ENCODE measurements at places on chromosomes 3 and 15.
A peak's percentile ranks its signal among the peaks of the same experiment; 100 is the strongest.

GRCh38 chr15:44147636-44148035 lies 47.4 kb downstream of the FRMD5 start:
- DNase-seq: no peak

- no peak for DNase-seq
These were observed 43.6 kb upstream of the CHRNB4 start for GRCh38 chr15:78684657-78685056.

DNA sequence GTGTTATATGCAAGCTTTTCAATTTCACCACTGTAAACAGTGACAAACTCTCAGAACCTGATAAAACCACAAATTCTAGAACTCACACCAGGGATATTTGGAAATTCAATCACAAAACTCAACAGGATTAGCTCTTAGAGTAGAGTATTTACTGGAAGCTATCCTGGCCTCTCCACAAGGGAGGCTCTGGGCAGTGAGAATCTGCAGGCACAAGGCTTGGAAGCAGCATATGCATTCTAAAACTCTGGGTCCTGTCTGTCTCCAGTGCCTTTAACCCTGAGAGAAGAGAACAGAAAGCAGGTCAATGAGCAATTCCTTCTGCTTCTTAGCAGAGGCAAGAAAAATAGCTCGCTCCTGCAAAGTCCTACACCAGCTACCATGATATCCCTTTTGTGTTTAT lies 23.4 kb downstream of the PLSCR4 start:
- no peak for DNase-seq

- DNase-seq: no peak
These were observed at the start of gene CORO2B for GRCh38 chr15:68578980-68579935. CORO2B (plus strand) TSS chr15:68578993; CDS start chr15:68579263, 270 bp downstream.

GRCh38 chr15:32784581-32784980 lies 66.8 kb downstream of the GREM1 start:
- DNase-seq: no peak

DNA sequence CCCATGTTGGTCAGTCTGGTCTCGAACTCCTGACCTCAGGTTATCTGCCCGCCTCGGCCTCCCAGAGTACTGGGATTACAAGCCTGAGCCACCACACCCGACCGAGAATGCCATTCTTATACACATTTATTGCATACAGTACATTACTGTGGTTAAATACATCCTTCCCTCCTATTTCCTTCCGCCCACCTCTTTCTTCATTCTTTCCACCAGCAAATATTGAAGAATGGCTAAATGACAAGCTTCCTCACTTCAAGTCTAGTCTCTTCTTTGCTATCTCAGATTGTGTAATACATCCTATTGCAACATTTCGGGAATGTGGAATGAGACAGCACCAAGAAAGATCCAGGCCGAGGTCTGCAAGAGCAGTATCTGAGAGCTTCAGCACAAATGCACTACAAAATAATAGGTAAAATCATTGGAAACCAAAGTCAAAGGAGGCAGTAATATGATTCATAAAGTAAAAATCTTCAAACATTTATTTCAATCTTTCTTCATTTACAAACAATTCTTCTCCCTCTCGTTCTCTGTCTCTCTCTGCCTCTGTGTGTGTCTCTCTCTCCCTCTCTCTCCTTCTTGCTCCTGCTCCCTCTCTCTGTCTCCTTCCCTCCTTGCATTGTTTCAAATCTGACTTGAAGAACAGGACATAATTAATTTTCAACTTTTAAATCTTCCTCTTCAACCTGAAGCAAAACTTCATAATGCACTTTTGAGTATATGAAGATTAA lies 94.7 kb upstream of the TGFBR2 start:
- DNase-seq: peak; percentile 90

GRCh38 chr3:139295040-139295439 lies 48.8 kb upstream of the MRPS22 start:
- no peak for DNase-seq

DNA sequence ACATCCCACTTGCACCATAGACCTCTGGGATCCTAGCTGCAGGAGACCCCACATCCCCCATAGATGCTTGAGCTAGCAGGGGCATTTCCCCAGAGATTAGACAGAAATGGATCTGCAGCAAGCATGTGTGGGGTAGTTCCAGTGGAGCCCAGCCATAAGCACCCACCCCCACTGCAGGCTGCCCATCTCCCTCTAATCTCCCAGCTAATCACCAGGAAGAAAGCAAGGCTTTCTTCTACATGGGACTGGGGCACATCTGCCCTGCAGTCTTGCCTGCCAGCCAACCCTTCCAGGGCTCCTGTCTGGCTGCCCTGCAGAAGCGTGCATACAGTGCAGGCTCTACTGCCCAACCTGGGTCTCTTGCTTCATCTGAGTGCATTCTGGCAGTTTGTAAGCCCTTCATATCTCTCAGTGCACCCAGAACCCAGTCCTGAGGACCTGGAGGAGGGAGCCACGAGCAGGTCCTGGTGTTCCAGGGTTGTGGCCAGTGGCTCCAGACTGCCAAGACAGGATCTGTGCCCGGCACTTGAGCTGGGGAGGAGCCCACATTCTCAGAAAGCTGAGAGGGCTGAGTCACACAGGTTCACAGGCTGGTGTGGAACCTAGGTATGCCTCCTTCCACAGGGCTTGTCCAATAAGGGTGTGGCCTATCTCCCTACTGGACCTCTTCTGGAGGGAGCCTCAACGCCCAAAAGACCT lies 49.9 kb upstream of the IGSF11 start:
- DNase-seq: no peak

- DNase-seq: no peak
These were observed 4.1 kb downstream of the EFCAB12 start for GRCh38 chr3:129424185-129424841.

GRCh38 chr3:59380146-59380545 lies 330.3 kb upstream of the CFAP20DC start:
- DNase-seq: no peak

DNA sequence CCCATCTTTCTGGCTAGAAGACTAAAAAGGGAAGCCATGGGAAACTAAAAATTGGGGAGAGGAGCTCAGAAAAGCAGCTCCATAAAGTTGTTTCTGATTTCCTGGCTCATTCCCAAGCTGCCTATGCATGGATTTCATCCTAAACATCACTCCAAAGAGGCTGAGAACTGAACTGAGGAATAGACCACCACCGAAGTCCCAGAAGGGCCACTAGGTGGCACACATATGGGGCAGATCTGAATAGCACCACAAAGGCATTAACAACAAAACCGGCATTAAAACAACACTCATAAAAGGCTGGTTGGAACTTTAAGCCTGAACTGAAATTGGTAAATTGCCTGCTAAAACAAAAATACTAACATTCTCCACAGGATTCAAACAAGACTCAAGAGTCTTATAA lies 106.3 kb downstream of the PLD1 start:
- peak; percentile 7 for DNase-seq

GRCh38 chr3:54133196-54133595 lies 10.8 kb downstream of the CACNA2D3 start:
- DNase-seq: no peak

DNA sequence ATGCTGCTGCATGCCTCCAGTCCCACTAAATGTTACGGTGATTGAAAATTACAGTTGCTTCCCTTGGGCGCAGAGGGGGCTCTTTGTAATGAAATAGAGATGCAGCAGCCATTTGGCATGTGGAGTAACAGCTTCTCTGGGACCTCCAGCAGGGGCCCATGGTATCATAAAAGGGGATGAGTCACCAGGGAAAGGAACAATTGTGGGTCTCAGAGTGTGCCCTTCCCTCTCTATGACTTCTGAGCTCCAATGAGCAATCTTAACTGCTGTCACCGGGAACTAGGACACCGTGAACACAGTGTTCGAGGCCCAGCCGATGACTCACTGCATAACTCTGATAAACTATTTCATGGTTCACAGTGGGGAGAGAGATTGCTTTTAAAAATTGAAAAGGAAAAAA lies 164.8 kb upstream of the NUDT16 start:
- DNase-seq: no peak

- DNase-seq: no peak
These were observed 209.2 kb downstream of the NSUN3 start for GRCh38 chr3:94272016-94272415.

- DNase-seq: no peak
These were observed 49.7 kb upstream of the FRMD4B start for GRCh38 chr3:69435274-69436265.

- DNase-seq: no peak
These were observed 4.4 kb downstream of the ALPK3 start for GRCh38 chr15:84821501-84822021.

- no peak for DNase-seq
These were observed 988 bp upstream of the CHSY1 start for GRCh38 chr15:101252836-101253235.

DNA sequence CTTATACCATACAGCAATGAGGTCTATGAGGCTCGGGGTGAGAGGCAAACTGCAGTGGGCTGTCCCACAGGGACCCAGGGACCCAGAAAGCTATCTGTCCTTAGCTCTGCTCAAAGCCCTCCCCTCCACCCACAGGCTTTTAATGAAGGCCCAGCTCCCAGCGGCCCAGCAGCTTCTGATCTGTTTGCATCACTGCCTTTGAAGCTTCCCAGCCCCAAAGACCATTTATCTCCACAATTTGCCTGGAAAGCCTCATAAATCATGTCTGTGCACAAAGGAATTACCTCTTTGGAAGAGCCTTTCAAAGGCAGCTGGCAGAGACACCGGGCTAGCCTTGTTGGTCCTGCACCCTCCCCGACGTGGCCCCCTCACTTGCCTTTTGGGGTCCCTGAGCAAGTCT lies 123.9 kb downstream of the RAB11A start:
- DNase-seq: no peak

GRCh38 chr15:57667171-57667849 lies 39.2 kb upstream of the POLR2M start:
- no peak for DNase-seq

DNA sequence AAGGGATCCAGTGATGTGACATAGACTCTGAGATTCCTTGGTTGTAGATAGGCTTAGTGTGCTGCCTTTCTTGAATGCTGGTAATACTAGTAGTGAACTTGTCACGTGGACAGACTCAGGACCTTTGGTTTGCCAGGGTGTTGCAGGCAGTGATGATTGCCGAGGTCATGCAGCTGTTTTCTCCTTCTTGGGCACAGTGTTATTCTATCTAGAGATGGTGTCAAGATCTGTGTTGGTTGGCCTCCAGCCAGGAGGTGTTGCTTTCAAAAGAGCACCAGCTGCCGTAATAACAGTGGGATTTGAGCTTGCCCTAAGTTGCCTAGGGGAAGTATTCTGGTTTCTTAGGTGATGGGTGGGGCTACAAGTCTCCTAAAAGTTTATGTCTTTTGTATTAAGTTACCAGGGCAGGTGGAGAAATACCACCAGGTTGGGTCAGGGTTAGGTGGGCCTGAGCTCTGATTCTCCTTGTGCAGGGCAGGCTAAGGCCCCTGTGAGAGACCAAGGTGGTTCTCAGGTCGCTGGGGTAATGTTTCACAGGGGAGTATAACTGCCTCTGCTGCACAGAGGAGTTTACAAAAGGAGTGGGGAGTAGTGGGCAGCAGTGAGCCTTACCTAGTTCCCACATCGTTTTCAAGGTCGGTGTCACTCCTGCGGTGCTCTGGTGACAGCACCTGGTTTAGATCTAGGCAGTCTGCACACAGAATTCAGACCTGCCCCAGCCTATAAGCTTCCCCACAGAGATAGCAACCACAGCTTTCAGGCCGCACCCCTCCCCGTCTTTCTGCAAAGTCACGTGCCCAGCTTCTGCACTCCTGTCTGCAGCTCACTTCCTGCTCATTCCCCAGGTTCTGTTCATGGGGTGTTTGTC lies 350.3 kb downstream of the DOCK3 start:
- no peak for DNase-seq

GRCh38 chr3:133829310-133829707 lies 23.7 kb downstream of the SRPRB start:
- DNase-seq: no peak

- DNase-seq: no peak
These were observed 63.5 kb downstream of the HACD2 start for GRCh38 chr3:123521179-123521969.

DNA sequence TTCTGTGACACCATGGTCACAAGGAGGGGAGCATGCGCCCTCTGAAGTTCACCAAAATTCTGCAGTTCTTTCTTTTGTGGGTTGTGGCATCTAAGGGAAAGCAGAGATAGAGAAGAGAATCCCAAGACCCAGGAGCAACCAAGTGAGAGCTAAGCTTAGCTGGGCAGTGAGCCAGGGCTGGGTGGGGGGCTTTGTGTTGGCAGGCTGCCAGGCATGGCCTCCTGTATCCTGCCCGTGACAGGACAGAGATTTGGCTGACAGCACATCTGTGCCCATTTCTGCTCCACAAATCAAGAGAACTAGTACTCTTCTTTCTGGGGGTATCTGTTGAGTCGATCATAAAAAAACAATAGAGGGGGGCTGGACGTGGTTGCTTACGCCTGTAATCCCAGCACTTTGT lies 66.2 kb downstream of the NMNAT3 start:
- DNase-seq: no peak

DNA sequence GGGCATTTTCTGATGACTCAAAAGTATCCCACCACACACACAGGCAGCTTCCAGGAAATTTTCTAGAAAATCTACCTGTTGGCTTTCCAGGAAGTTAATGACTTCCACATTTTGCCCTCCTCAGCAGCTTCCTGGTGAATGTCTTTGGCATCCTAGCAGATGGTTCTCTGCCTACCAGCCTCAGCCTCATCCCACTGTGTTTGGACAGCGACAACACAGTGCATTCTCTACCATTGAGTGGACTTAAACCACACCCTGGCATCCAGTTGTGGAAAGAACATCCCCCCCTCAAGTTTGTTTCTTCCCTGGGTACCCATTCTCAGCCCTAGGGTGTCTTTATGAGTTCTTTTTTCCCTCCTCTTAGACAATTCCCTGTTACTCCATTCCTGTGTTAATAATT lies 50.8 kb upstream of the GADL1 start:
- DNase-seq: no peak

GRCh38 chr3:44110648-44111047 lies 131.0 kb upstream of the TOPAZ1 start:
- no peak for DNase-seq

GRCh38 chr15:43286074-43286473 lies 19.3 kb upstream of the TGM5 start:
- no peak for DNase-seq

GRCh38 chr3:7697548-7697947 lies 804.1 kb upstream of the LMCD1 start:
- no peak for DNase-seq

DNA sequence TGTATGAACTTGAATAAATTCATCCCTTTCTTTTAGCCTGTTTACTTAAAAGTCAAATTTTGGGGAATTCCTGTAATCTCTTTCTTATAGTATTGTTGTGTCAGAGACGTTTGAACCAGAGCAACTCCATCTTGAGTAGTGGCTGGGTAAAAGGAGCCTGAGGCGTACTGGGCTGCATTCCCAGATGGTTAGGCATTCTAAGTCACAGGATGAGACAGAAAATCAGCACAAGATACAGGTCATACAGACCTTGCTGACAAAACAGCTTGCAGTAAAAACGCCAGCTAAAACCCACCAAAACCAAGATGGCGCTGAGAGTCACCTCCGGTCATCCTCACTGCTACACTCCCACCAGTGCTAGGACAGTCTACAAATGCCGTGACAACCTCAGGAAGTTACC lies 94.5 kb downstream of the P3H2 start:
- no peak for DNase-seq

GRCh38 chr3:48026098-48026497 lies 9.9 kb upstream of the MAP4 start:
- DNase-seq: no peak
